ENCODE measurements at places on chromosomes 6 and 20.
A peak's percentile ranks its signal among the peaks of the same experiment; 100 is the strongest.

GRCh38 chr6:74181471-74181870, 485.5 kb downstream of the CD109 start:
- DNase-seq, result no peak

DNA sequence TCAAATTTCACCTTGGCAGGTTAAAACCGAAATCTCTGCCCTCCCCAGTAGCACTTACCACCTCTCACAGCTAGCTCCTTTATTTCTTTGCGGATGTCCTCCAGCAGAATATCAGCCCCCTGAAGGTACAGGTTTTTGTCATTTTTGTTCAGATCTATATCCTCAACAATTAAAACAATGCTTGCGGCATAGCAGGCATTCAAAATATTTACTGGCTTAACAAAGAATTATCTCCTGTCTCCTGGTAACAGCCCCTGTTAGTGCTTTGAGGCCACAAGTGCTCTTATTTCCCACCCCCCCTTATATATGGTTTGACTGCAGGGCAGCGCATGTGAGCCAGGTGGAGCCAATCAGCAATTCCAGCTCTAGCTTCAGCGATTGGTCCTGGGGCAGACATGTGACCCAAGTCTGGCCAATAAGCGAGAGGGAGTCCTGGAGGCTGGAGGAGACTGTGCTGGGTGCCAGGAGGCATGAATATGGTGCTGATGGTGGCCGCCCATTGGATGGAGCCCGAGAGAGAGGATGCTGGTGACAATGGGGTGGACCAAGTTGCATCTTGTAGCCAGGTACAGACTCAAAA, 21.0 kb downstream of the SULF2 start:
- DNase-seq, result peak; percentile 41

- DNase-seq, result no peak
Measured at GRCh38 chr6:147821295-147821897, 312.9 kb downstream of the SAMD5 start.

GRCh38 chr6:21668795-21669194, 75.2 kb downstream of the SOX4 start:
- no peak for DNase-seq

- peak; percentile 69 for DNase-seq
Measured at GRCh38 chr20:49508435-49509199, 26.1 kb upstream of the KCNB1 start.

DNA sequence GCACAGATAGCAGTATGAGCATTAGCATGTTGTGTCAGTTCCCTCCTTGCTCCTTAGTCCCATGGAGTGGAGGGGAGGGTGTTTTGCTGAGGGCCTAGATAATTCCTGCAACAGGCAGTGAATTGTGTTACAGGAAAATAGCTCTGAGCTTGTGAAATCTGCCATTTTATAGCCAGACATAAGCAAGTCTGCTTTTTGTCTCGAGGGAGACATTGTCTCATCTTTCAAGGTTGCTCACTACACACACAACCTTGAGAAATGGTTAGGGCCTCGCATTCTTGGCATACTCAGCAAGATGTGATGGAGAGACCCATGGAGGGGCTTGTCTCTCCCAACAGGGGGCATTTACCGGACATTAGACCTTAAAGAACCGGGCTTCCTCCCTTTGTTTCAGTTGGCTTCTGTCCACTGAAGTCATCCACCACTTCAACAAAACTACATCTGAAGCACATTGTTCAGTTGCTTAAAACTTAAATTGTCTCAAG, 108.0 kb upstream of the FOXO3 start:
- DNase-seq, result no peak

DNA sequence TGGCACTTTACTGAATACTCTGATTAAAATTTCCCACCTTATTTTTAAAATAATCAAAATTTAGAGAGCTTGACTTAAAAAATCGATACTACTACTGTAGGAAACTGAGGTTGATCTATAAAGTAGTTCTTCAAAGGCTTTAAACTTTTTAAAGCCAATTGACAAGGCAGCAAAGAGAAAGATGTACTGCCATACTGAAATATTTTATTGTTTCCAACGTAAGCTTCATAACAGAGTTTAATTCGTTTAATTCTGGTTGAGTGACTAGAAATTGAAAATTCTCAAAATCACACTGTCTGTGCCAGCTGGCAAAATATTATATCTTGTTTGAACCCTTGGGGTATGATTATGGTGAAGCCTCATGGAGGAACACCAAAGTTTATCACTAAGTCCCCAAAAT, 207.6 kb downstream of the UNC5CL start:
- no peak for DNase-seq

- DNase-seq, result no peak
Measured at GRCh38 chr6:36505744-36506534, 41.3 kb downstream of the STK38 start.

- no peak for DNase-seq
Measured at GRCh38 chr6:159461266-159461665, 231.8 kb downstream of the SOD2 start.

DNA sequence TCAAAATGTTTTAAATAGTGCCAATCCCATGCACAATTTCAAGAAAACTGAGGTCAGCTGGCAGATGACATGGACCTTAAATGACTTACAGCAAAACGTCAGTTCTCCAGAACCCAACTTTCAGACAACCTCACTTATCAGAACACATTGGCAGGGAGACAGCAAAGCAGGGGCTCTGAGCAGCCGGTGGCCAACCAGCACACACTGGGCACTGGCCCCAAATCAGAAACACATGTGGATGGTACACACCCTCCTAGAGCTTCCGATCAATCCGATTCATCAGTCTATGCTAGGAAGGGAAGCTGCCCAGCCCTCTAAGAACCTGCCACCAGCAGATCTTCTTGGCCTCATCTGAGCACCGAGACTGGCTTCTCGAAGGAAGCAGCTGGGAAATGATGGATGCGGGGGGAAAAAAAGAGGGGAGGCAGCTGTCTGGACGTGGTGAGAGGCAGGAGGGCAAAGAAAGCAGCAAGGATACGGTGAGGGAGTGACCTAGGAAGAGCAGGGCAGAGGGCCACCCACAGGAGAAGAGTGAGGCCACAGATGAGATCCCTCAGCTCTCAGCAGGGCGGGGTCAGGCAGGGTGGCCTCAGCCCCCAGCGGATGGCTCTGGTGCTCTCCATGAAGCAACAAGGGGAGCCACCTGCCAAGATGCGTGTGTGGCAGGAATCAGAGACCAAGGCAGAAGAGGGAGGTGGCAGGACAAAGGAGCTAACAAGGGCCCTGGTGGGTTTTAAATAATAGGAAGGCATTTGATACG, 32.9 kb downstream of the TAF4 start:
- DNase-seq, result no peak

- no peak for DNase-seq
Measured at GRCh38 chr20:46121184-46121930, 3.2 kb downstream of the CD40 start.

DNA sequence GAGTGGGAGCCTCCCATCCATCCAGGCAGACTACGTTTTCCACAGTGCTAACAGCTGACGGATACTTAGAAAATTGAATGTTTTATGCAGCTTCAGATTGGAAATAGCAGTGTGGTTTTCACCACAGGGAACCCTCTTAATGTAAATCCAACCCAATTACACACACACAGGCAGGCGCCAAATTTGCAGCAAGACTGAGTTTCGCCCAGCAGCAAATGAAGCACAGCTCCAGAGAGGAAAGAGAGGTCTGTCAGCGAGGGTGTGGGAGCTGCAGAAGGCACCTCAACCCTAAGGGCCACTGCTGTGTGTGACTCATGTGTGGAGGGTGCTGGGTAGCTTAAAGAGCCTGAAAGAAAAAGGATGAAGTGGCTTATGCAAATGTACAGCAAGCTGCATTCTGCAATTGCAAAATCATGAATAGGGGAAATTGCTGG, 365.7 kb downstream of the MAFB start:
- no peak for DNase-seq

GRCh38 chr6:133062077-133062476, 179.1 kb upstream of the EYA4 start:
- DNase-seq, result no peak

GRCh38 chr6:80543598-80544222, 437.2 kb downstream of the BCKDHB start:
- DNase-seq, result no peak

GRCh38 chr20:17759449-17759848, 59.7 kb downstream of the BANF2 start:
- DNase-seq, result no peak

DNA sequence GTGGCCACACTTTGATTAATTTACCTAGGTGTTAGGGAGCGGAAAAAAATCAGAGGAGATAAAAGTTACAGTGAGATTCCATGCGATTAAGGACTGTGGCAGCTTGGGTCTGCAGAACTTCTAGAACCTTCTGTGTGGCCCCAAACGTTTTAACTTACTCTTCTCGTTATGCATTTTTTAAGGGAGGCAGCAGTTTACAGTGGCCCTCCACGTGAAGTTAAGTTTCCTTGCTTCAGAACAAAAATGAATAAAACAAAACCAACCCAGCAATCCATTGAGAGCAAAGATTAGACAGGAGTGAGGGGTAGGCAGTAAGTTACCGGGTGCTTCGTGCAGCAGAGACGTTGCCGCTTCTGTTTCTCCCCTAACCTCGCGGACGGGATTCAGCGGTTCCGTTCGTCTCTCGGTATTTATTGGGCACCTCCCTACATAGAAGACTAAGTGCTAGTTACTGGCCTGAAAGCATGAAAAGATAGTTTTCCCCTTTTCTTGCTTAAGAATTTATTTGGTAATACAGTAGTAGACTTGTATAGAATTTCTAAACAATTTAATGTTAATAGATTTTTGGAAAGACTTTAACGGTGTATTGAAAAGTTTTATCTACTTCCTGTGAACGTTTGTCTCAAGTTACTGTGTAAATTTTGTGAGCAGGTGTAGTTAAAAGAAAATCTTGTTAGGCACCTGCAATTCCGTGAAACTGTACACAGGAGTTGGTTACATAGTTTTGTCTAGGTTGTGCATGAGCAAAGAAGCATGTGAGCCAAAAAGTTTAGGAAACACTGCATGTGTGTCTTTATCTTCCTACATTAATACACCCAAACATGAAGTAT, 1.1 kb downstream of the BAG2 start:
- DNase-seq, result peak; percentile 46

DNA sequence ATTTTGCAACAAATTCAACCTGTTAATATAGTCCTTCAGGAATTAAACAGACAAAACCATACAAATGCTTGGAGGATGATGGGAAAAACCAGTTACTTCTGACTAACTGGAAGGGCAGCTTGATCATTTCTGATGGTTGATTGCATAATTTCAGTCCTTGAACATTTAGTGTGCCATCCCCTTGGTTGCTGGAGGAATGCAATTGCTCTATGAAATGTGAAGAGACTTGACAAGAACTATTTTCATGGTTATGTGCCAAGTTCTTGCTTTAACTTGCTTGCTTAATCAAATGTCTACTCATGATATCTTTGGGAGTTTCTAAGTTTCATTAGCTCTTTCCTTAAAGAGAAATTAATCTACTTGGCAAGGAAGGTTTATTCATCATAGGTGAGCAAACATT, 45.2 kb downstream of the ANKEF1 start:
- no peak for DNase-seq

GRCh38 chr6:144673807-144674206, 388.7 kb downstream of the UTRN start:
- no peak for DNase-seq

DNA sequence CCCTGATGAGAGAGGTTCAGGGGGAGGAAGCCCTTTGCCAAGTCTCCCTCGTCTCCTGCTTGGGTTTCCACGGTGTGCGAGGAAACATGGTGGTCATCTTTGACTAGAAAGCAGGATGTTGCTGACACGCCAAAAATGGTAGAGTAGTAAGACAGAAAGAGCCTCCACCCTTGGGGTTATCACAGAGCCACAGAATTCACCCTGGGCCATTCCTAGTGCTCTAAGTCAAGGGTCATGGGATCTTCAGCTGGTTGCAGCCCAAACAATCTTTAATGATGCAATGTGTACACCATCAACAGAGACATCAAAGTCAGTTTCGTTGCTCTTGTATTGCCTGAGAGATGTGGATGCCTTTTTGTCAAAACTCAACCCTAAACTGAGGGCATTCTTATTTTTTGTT, 201.9 kb downstream of the LY86 start:
- DNase-seq, result no peak

- DNase-seq, result no peak
Measured at GRCh38 chr6:38095054-38095453, 275.5 kb downstream of the ZFAND3 start.

DNA sequence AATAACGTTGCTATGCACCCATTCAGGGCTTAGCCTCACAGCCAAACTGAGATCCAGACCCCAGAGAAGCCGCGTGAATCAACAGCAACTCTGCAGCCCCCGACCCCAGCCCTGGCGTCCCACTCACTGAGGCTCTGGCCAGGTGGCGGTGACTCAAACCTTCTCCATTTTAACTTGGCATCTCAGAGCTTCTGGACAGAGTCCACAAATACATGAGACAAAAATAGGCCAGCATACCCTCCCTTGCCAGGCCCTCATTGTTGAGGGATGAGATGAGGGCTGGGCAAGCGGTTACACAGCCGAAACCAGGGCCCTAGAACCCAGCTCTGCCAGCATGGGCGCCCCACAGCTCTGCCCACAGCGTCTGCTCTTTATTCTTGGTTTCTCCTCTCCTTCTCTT, 118.4 kb downstream of the MYLK4 start:
- no peak for DNase-seq

- DNase-seq, result no peak
Measured at GRCh38 chr6:168704678-168705077, 263.7 kb downstream of the SMOC2 start.

GRCh38 chr20:48339986-48340882, 487.6 kb downstream of the PREX1 start:
- DNase-seq, result peak; percentile 49

GRCh38 chr20:61812845-61813485, 252.7 kb downstream of the TAF4 start:
- no peak for DNase-seq

Data from GM13977 (cell line).